ENCODE measurements at places on chromosomes 4 and X. TPM values are rescaled to one million over a fixed set of nuclear protein-coding genes. Genes with fewer than 3 reads are reported as not detected.

- DNase-seq, result peak; percentile 77
Observed at GRCh38 chr4:15003401-15003890, 1.2 kb downstream of the CPEB2 start.

DNA sequence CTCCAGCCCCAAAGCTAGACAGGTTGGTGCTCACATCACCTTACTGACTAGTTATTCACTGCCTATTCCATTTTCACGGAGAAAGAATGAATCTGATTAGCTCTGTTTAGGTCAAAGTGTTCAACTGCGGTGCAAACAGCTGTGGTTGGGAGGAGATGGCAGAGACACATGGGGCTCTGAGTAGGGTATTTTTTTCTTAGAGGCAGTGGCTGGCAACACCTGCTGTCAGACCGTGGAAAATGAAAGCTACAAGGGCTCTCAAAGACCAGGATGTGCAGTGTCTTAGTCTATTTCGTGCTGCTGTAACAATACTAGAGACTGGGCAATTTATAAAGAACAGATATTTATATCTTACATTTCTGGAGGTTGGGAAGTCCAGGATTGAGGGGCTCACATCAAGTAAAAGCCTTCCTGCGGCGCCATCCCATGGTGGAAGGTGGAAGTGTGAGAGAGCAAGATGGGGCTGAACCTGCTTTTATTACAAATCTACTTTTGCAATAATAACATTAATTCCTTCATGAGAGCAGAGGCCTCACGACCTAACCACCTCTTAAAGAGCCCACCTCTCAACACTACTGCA lies 10.6 kb downstream of the NYX start:
- DNase-seq, result no peak

- DNase-seq, result no peak
Observed at GRCh38 chrX:41733939-41734338, 10.0 kb downstream of the GPR82 start.

- DNase-seq, result no peak
Observed at GRCh38 chr4:87409420-87409939, 12.9 kb upstream of the NUDT9 start.

Gene MAGED4
- polyA plus RNA-seq, result 26.6 TPM

Gene ENOPH1
- 14.9 TPM for polyA plus RNA-seq

Data from SK-N-SH (cell line).